Mononuclear cell (primary cell): ENCODE measurements at places on chromosomes 5 and 9. TPM values are rescaled to one million over a fixed set of nuclear protein-coding genes. Genes with fewer than 3 reads are reported as not detected.

Gene SPACA9
- total RNA-seq: 0.52 TPM

Gene SPINK6
- not detected for total RNA-seq

Gene SPINK4
- not detected for total RNA-seq

Gene PAEP
- total RNA-seq: not detected

Gene HCN1
- total RNA-seq: not detected

Gene IRX2
- total RNA-seq: not detected

Gene PCDHGA12
- 0.10 TPM for total RNA-seq

Gene IL4
- total RNA-seq: not detected

Gene PHF24
- not detected for total RNA-seq

Gene ROPN1L
- 0.42 TPM for total RNA-seq

Gene MAP1B
- total RNA-seq: 0.10 TPM

Gene PKD2L2
- not detected for total RNA-seq

Gene PROB1
- total RNA-seq: 0.21 TPM

Gene PCDHB11
- not detected for total RNA-seq

Gene ANKRD34B
- total RNA-seq: 0.10 TPM

Gene POLK
- total RNA-seq: 25.7 TPM

Gene PCDHGC4
- 0.10 TPM for total RNA-seq

Gene PCDHGB2
- total RNA-seq: 0.63 TPM
